Stimulated activated CD4-positive, alpha-beta T cell treated with anti-CD3 and anti-CD28 coated beads, Interleukin-1b, Interleukin-23, amount 100 ng/mL, for 1 hour (primary cell): ENCODE measurements at places on chromosomes 3 and 15.

GRCh38 chr3:17972030-17972429, 229.6 kb upstream of the TBC1D5 start:
- DNase-seq: no peak

- DNase-seq: no peak
Observed at GRCh38 chr3:48429960-48430707, at the start of gene PLXNB1. PLXNB1 (minus strand) TSS chr3:48430086; CDS start chr3:48424611, 5,475 bp downstream.

DNA sequence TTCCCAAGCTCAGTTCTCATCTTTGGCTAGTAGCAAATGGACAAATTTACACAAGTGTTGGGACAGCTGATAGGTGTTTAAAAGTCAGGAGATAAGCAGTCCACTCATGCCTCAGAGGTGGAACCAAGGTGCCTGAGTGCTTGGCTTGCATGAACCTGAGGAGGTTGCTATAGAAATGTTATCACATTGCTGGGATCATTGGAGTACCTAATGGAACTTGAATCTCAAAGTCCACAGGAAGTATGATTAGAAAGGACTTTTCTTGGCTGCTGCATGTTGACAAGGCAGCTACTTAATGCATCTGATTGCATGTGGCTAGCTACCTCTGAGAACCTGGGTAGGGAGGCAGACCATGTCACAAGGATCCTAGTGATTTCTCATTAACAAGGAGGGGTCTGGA, 39.5 kb upstream of the C3orf80 start:
- DNase-seq: no peak

GRCh38 chr3:153670577-153670976, 450.6 kb upstream of the ARHGEF26 start:
- DNase-seq: no peak

GRCh38 chr3:9121366-9122001, 128.0 kb downstream of the SRGAP3 start:
- DNase-seq: no peak
